ENCODE measurements at places on chromosomes 16 and 17.

GRCh38 chr17:70310221-70310672 lies 140.9 kb downstream of the KCNJ2 start:
- DNase-seq, result peak; percentile 52

DNA sequence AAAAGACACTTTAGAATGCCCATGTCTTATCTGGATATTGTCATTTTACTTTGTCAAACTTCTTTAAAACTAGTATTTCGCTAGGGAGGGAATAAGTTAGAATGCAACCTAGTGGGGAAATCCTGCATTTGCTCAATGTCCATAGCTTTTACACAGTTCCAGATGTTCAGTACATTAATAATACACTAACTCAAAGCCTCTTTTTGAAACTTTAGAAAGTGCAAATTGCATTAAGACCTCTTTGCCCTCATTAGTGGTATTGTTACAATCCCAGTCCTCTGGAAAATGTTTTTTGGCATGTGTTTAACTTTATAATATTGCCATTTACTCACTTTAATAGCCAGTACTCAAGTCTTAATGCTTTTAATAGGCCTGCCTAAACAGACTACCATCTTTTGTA lies 106.8 kb downstream of the BRIP1 start:
- DNase-seq, result peak; percentile 16

DNA sequence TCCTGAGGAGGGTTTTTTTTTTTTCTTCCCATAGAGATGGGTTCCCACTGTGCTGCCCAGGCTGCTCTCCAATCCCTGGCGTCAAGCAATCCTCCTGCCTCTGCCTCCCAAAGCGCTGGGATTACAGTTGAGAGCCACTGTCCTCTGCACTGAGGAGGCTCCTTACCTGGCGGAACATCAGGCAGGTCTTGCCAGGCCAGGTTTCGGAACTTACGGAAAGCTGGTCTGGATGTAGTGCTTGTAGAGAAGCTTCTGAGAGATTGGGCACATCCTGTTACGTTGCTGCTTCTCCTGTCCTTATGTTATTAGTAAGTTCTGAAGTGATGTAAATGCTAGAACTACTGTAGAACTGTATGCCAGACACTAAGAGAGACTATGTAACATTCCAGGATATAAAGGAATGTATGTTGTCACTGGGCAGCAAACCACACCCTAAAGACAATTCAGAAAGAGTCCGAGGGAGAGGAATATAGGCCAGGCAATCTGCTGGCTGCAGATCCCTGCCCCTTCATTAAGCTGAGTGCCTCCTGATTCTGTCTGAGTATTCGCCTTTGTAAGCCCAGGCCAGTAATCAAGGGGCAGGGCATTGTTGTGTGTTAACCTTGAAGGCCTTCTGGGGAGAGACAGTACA lies 21.1 kb downstream of the ETV4 start:
- peak; percentile 21 for DNase-seq

- DNase-seq, result no peak
Observed at GRCh38 chr16:48347980-48348379, 37.2 kb downstream of the SIAH1 start.

DNA sequence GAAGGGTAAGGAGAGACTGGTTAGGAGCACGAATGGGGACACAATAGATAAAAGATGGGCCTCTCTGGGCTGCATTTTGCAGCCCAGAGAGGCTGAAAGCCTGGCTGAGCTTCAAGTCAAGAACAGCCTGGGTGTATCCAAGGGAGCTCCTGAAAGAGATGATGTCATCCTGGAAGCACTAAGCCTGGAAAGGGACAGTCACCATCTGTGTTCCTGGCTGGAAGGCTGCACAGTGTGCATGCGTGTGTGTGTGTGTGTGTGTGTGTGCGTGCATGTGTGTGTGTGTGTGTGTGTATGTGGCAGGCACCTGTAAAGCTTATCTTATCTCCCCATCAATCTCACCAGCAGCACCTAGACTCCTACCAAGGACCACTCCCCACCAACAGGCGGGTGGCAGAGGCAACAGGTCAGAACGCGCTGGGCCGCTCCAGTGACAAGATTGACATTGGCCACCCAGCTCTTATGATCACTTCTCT lies 44.1 kb downstream of the COG7 start:
- DNase-seq, result peak; percentile 85

DNA sequence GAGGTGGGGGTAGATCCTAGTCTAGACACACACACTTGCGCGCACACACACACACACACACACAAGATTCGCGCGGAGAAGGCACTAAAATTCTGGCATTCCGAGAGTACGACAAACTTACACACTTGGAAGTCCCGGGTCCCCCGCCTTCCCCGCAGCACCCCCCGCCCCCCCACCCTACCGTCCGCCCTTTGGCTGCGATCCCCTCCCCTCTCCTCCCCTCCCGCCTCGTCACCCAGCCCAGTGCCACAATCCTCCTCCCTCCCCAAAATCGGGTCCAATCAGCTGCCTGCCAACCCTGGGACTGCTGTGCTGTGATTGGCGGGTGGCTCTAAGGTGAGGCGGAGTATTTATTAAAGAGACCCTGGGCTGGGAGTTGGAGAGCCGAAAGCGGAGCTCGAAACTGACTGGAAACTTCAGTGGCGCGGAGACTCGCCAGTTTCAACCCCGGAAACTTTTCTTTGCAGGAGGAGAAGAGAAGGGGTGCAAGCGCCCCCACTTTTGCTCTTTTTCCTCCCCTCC lies at the start of gene SOX9:
TSS of gene SOX9 (plus strand) at position 379 of the 522 bp plus-strand sequence. CDS start 372 bp downstream, outside the sequence.
- peak; percentile 94 for DNase-seq

DNA sequence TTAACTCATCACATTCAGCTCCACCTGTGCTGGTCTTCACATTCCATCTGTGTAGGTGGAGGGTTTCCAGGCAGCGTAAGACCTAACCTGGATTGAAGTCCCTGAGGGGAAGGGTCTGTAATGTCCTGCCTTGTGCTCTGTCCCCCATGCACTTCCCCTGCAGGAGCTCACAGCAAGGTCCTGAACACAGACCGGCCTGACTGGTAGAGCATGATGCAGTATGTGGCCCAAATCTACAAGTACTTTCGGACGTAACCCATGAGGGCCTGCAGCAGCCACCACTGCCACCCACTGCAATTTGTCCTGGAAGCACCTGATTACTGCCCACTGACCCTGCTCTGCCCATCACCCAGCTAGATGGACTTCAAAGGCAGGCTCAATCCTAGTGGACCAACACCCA lies 36.6 kb upstream of the ADORA2B start:
- DNase-seq, result no peak

Measured in AG10803 (cell line).